Transverse colon (tissue), 4 donors: ENCODE measurements at places on chromosomes 13 and 19.
A peak's percentile ranks its signal among the peaks of the same experiment; 100 is the strongest.

- no peak for DNase-seq
Observed at GRCh38 chr13:39816936-39817335, 161.5 kb downstream of the COG6 start.

GRCh38 chr13:97015661-97016350 is 21.5 kb upstream of the OXGR1 start:
- DNase-seq = no peak

- DNase-seq = no peak
Observed at GRCh38 chr13:105084931-105085330, 1450.5 kb downstream of the EFNB2 start.

DNA sequence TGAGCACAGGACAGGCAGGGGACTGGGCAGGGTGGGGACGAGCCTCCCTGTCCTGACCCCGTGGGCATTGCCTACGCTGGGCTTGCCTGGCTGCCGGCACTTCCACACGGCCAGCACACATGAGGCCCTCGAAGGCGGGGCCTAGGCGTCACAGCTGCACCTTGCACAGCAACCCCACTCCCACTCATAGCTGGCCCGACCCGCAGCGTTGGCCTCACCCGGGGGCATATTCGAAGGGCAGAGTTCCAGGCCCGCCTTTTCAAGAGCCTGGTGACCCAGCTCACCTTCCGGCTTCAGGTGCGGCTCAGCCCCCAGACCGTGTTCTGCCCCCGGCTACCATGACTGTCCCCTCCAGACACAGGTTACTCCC is 16.9 kb upstream of the PROZ start:
- DNase-seq = no peak

DNA sequence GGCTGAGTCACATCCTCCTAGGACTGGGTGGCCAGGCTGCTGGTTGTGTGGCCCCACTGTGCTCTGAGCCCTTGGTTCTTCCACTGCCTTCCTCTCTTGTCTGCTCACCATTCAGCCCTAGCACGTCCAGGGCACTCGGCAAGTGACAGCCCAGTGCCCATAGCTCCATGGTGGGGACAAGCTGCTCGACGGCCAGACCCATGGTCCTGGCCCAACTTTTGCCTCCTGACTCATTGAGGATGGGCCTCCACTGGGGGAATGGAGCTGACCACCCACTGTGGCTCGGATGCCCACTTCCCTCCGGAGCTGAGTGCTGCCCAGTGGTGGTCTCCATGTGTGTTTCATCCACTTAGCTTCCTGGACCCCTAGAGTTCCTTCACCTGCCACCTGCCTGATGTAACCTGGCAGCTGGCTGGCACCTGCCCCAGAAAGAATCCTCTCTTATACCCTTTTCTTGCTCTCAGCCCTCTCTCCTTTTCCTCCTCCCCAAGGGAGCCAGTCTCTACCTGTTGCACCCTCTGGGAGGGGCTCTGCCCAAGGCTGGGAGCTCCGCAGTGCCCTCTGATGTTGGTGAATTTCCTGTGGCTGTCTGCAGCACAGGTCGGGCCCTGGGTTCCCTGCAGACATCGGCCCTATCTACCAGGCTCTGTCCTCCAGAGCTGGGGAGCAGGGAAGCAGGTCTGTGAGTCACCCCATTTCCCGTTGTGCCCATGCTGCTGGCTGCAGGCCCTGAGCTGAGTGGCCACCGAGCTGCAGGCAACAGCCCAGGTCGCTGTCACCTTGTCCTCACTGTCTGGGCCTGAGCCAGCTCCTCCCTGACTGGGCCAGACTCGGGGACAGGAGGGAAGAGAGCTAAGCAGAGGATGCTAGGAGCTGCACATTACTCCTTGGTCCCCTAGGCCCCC is 7.4 kb downstream of the CHST8 start:
- no peak for DNase-seq

- no peak for DNase-seq
Observed at GRCh38 chr13:28659621-28659970, 666 bp downstream of the POMP start.

DNA sequence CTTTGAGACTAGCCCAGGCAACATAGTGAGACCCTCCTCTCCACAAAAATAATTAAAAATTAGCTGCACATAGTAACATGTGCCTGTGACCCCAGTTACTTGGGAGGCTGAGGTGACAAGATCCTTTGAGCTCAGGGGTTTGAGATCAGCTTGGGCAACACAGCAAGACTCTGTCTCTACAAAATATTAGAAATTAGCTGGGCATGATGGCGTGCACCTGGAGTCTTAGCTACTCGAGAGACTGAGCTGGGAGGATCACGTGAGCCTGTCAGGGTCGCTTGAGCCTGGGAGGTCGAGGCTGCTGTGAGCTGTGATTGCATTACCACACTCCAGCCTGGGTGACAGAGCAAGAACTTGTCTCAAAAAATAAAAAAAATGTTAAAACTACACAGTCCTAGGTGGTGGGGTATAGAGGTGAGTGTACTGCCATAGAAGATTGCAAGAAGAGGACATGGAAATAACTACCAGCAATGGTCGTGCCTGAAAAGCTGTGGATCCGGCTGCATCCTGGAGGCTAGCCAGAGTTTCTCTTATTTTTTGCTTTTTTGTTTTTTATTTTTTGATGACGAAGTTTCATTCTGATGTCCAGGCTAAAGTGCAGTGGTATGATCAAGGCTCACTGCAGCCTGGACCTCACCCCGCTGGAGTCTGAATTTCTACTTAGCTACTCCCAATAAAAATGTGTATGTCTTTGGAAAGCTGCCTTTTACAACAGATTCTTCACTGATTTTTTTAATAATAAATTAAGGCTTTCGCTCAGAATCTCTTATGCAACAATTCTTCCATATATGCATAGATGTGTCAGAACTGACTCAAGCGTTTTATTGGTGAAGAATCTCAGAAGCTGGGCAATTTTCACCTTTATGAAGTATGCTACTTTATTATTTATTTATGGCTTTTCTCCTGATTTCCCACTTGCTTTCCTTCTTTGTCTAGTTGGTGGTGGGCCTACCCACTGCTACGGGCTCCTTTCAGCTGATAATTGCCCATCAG is 393.8 kb downstream of the TSHZ3 start:
- DNase-seq = no peak

GRCh38 chr13:108225440-108225839 is 7.2 kb downstream of the ABHD13 start:
- no peak for DNase-seq

- DNase-seq = no peak
Observed at GRCh38 chr13:81987677-81988357, 1646.9 kb upstream of the SPRY2 start.

DNA sequence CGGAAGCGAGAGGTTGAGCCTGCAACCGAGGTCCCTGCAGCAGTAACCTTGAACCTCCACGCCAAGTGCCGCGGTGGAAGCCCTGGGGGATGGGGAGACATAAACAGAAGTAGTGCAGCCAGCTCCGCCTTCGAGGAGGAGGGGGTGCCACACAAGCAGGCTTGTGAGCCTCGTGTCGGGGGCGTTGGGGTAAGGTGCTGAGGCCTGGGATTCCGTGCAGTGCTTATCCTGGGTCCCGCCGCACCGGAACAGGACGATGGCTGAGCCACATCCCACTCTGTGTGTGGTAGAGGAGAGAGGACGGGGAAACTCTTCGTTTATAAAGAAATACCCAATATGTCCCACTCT is 51.0 kb downstream of the SOX1 start:
- no peak for DNase-seq

- no peak for DNase-seq
Observed at GRCh38 chr19:42120276-42120980, 11.8 kb downstream of the POU2F2 start.

DNA sequence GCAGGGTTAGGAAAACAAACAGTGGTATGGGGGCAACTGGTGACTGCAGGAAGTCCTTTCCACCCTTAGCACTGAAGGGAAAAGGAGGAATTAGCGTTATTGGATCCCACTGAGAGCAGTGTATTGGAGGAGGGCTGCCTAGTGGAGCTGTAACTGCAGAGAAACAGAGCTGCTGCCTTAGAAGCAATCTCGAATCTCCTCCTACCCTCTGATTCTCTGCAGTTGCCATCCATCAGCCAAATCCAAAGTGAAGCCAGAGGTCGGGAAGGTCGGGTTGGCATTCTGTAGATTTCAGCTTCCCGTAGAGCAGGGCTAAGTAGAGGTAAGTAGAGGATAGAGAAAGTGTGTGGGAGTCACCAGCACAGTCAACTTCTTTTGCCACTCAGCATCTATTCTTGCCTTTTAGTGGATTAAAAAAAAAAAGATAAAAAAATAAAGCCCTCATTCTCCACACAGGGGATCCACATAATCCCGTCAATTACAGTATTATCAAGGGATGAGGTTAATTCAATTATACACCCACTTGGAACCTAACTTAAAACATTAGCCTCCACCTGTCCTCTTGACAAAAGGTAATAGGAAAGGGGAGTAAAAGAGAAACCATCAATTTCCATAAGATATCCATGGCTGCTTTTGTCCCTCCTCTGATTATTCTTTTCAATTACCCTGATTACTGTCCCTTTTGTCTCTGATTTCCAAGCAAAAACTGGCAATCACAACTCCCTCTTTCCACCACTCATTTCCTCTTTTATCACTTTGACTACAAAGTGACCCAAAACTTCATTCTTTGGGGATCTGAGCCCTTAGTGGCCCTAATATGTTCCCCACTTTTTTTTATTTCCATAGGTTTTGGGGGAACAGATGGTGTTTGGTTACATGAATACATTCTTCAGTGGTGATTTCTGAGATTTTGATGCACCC is 234.7 kb downstream of the RBM26 start:
- no peak for DNase-seq

- DNase-seq = no peak
Observed at GRCh38 chr19:2550431-2551171, 74.7 kb downstream of the GADD45B start.

- no peak for DNase-seq
Observed at GRCh38 chr13:66264971-66265370, 965.2 kb downstream of the PCDH9 start.

DNA sequence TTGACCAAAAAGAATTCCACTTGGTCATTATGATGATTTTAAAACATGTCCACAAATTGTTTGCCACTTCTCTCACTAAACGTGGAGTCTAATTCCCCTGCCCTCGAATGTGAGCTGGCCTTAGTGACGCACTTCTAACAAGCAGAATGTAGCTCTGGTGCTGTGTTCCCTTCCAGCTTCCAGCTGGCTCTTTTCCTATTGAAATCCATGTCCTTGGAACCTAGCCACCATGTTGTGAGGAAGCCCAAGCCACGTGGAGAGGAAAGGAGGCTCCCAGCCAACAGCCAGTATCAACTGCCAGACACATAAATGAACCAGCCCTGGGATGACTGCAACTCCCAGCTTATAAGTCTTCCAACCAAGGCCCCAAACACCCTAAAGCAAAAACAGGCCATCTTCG is 23.6 kb upstream of the CEBPA start:
- DNase-seq = peak; percentile 19

DNA sequence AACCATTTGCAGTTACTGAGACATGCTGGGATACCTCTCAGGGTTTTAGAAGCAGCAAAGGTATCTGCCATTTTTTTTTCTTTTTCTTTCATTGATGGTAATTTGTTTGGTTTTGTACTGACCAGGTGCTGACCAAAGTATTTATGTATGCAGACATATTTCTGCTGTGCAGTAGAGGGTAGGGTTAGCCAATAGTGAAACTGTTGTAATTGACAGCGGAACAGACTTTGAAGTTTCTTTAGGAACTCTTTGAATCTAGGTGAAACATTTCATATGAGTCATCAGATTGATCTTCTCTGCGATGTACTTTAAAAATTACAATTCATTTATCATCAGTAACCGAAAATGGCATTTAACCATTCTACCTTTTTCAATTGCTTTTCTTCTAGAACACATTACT is 63.0 kb downstream of the ITGBL1 start:
- DNase-seq = no peak

DNA sequence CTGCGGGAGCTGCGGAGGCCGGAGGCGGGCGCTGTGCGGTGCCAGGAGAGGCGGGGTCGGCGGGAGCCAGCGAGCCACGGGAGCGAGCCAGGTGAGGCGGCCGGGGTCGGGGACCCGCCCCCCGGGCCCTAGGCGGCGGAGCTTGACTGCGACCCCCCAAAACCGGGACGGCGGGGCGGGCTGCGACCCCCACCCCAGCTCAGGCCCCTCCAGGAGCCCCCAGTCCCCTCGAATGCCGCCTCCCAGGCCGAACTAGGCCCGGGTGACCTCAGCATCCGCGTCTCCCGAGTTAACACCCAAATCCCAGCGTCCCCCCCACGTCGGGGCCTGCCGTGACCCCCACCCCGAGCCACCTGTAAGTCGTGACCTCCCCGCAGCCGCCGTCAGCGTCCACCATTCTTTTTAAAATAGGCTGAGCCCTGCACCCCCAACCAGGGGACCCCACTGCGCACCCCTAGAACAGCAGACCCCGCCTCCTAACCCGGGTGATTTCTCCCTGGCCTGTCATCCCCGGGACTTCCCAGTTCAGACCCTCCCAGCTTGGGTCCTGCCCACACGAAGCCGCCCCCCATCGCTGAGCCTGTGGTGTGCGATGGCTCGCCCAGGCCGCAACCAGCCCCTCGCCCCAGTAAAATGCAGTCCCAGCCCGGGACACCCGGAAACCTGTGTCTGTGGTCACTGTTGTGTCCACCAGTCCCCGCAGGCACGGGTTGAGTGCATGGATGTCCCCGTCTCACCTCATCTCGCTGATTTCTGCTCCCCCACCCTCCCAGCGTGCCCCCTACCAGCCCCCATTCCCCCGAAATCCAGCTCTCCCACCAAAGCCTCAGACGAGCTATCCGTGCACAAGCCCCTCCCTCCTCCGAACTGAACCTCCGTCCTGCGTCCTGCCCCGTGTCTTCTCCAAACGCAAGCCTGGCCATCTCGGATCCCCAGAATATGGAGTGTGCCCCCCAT is 551 bp downstream of the FZR1 start:
- DNase-seq = peak; percentile 39

- peak; percentile 97 for DNase-seq
Observed at GRCh38 chr19:46634045-46634655, 1.9 kb downstream of the GNG8 start.

GRCh38 chr13:35283856-35284255 is 192.6 kb downstream of the MAB21L1 start:
- DNase-seq = peak; percentile 8
